Immature natural killer cell (primary cell): ENCODE measurements at places on chromosomes 13 and 19. TPM values are rescaled to one million over a fixed set of nuclear protein-coding genes. Genes with fewer than 3 reads are reported as not detected.

GRCh38 chr19:1051791-1052190 lies 11.9 kb downstream of the ABCA7 start:
- DNase-seq, result no peak

- peak; percentile 39 for DNase-seq
These were observed 638.2 kb upstream of the SPRY2 start for GRCh38 chr13:80979035-80979641.

DNA sequence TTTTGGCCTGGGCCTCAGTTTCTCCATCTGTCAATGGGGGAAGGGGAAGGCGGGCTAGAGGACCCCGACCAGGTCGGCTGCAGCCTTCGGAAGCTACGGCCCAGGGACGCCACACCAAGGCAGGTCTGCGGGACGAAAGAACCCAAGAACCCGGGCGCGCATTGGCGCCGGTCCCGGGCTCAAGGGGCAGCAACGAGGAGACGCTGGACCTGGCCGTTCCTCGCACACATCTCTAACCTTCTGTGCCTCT lies 739 bp upstream of the ILF3 start:
- DNase-seq, result no peak

Gene CRLF1
- polyA plus RNA-seq, result 0.89 TPM

Gene ATP4B
- not detected for polyA plus RNA-seq

DNA sequence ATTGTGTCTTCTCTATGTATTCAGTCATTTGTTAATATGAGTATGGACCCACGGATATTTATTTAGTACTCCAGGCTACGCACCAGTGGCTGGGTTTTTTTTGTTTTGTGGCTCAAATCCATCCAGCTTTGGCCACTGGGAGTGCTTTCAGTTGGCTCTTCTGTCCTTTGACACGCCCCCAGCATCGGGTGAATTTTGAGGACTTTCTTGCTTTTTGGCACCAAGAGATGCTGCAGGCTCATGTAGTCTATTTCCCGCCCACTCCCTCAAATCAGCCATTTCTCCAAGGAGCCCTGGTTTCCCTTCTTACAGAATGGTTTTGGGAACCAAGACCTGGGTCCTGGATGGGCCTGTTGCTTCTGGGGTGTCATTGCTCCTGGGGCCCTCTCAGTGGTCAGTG lies 55.8 kb downstream of the SMARCA4 start:
- no peak for DNase-seq

- no peak for DNase-seq
These were observed 2.3 kb downstream of the GAS6 start for GRCh38 chr13:113861433-113862030.

Gene MTMR6
- 18.1 TPM for polyA plus RNA-seq

DNA sequence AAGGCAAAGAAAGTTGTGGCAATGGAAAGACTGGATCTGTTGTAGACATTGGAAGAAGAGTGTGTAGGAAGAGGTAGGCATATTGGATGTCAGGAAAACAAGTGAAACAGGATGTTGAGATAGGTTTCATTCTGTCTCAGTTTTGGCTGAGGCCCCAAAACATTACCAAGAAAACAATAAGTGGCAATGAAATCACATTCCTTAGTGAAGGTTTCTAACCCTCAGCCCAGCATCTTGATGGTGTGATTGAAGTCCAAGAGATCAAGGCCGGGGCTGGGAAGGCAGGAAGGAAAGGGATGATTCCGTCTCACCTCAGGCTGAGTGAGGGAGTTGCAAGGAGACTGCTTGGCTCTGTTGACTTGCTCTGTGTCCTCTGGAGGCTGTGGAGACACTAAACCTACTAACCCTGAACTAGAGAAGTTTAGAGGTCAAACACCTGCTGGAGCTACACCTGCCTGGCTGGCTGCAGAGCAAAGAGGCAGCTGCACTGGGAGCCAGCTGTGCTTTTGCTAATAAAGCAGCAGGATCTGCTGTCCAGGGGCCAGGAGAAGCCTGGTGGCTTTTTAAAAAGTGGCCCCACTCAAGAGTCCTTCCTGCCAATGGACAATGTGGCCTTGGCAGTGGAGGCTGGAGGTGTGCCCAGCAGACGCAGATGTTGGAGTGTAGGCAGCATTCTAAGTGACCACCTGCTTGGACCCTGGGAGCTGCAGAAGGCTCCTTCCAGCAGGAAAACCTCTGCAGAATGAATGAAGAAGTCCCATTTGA lies 53.6 kb downstream of the DGKH start:
- DNase-seq, result no peak

Gene PSG2
- polyA plus RNA-seq, result not detected

Gene BICRA
- 0.36 TPM for polyA plus RNA-seq

Gene ZNF256
- polyA plus RNA-seq, result 5.9 TPM

DNA sequence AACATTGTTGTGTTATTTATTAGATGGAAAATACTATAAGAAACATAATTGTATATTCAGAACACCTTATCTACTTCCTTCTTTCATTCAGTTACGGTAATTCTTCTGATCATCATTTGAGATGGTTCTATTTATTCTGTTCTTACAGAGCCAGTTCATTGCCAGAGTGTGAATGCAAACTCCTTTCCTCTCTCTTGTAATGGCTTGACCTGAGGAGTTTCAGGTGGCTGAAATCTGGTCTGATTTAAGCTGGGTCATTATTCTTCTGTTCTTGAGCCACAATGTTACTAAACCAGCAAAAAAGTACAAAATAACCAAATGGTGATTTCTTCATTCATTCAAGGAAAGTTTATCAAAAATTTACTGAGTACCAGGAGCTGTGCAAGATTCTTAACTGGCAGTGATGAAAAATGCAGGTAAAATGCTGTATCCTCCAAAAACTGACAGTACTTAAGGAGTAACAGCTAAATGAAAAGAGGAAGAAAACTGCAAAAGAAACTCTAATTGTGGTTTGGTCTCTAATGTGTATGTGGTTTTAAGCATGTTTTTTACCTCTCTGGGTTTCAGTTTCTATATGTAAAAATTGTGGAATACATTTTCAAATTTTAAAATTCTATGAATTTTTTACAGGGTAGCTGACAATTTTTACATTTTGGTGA lies 182.4 kb upstream of the UFM1 start:
- no peak for DNase-seq

GRCh38 chr19:51098365-51099046 lies 9.7 kb downstream of the CTU1 start:
- DNase-seq, result peak; percentile 54

GRCh38 chr13:78100486-78100885 lies 181.9 kb upstream of the EDNRB start:
- no peak for DNase-seq

Gene KLK15
- not detected for polyA plus RNA-seq

Gene PSG6
- polyA plus RNA-seq, result not detected

DNA sequence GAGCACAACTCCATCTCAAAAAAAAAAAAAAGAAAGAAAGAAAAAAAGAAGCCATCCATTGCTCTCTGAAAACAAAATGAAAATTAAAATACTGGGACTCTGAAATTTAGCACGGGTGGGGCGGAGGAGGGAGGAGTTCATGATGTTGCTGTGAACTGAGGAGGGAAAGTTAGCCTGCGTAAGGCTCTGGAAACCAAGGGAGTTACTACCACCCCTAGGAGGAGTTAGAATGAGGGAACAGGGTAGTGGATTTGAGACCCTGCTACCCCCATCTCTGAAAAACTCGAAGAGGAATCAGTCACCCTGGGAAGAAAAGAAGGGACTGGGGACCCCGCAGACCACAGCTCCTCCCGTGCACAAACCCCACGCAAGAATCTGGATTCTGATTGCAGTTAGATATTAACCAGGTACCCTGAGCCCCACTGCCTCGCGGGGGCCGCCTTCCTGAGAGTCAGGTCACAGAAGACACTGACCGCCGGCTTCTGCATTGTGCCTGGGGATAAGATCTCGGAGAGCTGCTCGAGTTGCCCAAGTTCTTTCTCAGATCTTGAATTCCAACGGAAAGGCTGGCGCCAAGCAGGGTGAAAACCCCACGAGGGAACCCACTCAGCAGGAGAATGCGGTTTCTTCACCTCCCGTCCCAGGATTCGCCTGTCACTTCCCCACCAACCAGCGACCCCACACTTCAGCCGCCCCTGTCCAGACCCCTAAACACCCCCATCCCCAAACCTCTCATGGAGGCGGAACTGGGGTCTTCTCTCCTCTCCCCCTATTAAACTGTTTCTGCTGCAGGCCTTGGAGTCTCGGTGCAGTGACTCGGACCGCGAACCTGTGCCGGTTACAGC lies 870 bp downstream of the ZNF442 start:
- DNase-seq, result peak; percentile 1

- peak; percentile 29 for DNase-seq
These were observed 12.1 kb upstream of the KLK14 start for GRCh38 chr19:51094696-51095279.

Gene ZNF837
- 3.6 TPM for polyA plus RNA-seq

GRCh38 chr13:77876176-77876575 lies 42.5 kb downstream of the EDNRB start:
- no peak for DNase-seq

DNA sequence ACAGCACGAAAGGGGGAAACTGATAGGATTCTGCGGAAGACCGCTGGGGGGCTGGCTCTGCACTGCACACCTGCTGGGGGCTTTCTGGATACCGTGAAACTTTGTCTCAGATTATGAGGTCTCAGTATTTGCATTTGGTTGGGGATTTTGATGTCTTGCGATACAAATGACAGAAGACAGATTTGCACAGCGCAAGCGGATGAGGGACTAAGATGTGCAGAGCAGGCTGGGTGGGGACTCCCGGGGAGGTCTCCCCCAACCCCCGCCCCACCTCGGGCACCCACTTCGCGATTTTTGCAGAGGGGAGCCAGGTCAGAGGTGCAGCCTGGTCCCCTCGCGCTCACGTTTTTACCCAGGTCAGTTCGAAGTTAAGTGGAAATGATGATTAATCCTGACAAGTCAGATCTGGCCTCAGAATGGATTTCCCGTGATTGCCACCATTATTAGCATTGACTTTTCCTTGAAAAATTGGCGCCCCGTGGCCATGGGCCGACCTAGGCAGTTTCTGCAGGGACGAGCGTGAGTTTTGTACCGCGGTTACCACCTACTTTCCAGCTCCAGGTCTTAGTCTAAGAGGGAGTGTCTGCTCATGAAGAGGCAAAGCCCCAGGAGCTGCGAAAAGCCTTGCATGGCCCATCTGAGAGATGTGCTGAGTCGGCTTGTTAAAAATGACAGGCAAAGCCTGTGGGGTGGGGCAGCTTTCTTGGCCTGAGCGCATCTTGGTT lies 1.3 kb upstream of the GJB2 start:
- no peak for DNase-seq
